Naive thymus-derived CD8-positive, alpha-beta T cell (primary cell): ENCODE measurements at places on chromosomes 3 and 15. TPM values are rescaled to one million over a fixed set of nuclear protein-coding genes. Genes with fewer than 3 reads are reported as not detected.

Gene CD96
- total RNA-seq, result 316 TPM

GRCh38 chr3:129123314-129124060 is 1.9 kb upstream of the RAB43 start:
- DNase-seq, result no peak

DNA sequence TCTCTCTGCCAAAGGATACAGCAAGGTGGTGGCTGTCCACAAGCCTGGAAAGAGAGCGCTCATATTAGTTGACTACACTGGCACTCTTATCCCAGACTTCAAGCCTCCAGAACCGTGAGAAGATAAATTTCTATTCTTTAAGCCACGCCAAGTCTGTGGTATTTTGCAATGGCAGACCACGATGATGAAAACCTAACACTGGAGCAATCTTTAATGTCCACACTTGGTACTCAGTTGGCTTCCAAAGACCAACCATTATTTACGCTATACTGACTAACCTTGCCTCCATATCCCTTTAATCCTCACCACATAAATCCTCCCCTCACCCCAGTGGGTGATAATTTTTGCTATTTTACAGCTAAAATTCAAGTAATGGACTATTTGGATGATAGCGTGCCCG is 16.9 kb upstream of the LACTB start:
- DNase-seq, result no peak

Gene LDHAL6B
- total RNA-seq, result not detected

Gene STRC
- total RNA-seq, result 4.2 TPM

DNA sequence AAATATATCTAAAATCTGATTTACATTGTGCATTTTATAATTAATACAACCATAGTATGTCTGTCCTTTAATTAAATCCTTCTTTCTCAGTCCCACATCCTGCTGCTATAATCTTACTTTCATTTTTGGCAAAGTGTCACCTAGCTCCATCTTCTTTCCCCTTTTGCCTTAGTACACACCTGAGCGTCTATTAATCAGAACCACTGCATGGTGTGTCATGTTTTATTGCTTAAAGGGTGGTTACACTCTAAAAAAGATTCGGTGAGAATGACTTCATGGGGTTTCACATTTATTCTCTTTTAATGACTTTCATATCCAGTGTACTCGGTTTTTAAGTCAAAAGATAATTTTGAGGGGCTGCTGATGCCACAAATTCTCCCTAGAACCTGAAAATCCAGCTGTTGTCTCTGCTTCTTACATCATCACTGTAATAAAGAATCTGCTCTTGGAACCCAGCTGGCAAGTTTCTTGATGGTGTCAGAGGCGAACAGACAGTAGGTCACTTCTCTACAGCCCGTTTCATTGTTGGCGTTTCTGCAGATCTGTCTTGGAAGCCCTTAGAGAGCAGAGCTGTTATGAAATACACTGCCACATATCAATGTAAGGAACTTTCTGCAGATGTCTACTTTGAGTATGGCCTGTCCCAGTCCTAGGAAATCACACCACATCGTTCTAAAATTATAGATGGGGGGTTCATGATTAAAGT is 99.7 kb downstream of the TIGIT start:
- no peak for DNase-seq

Gene PROK2
- total RNA-seq, result not detected

DNA sequence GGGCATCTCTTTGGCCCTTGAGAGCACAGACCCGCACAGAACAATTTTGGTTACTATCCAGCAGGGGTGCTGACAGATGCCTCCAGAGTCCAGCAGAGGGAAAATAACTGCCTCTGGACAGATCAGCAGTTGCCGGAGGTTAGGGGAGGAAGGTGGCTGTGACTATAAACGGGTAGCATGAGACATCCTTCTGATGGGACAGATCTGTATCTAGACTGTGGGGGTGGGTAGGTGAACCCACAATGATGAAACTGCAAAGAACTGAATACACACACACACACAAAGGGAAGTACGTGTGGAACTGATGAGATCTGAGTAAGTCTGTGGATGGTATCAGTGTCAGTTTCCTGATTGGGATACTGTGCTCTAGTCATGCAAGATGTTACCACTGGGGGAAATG is 21.2 kb downstream of the ADAMTS7 start:
- no peak for DNase-seq

Gene ARPIN
- not detected for total RNA-seq

Gene NR2E3
- not detected for total RNA-seq

- no peak for DNase-seq
Measured at GRCh38 chr15:70562906-70563305, 200.5 kb downstream of the UACA start.

Gene FBXO40
- not detected for total RNA-seq

- DNase-seq, result peak; percentile 4
Measured at GRCh38 chr3:49132437-49133225, at the start of gene LAMB2. Gene LAMB2, minus strand, starts transcription at chr3:49133050. Its CDS starts 183 bp downstream, at chr3:49132867.

Gene CLEC3B
- 1.4 TPM for total RNA-seq

Gene PRR20G
- total RNA-seq, result not detected

DNA sequence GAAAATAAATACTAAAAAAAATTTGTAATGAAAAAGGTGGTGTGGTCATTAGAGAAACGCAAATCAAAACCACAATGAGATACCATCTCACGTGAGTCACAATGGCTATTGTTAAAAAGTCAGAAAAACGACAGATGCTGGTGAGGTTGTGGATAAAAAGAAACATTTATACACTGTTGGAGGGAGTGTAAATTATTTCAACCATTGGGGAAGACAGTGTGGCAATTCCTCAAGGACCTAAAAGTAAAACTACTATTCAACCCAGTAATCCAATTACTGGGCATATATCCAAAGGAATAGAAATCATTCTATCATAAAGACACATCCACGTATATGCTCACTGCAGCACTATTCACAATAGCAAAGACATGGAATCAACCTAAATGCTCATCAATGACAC is 120.3 kb downstream of the MYO9A start:
- no peak for DNase-seq

DNA sequence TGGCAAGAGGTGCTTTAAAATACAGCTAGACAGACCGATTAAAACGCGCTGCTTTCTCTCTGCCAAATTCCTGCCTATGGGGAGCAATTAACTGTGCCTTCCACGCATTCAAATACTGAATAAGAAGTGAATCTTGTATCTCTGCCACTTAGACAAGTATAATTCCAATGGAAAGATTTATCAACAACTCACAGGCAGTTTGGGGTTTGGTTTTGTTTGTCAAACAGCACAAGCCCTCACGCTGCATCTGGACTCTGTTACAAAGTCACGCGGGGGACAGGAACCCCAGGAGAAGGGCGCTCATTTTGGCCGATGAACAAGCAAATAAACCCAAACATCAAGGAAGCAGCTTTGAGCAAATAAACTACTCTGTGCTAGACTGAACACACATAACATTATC is 61.8 kb upstream of the TMCO5A start:
- no peak for DNase-seq

Gene PROS1
- not detected for total RNA-seq

GRCh38 chr3:41963823-41964222 is 1.9 kb upstream of the ULK4 start:
- DNase-seq, result no peak

Gene SNTN
- total RNA-seq, result not detected

- DNase-seq, result no peak
Measured at GRCh38 chr3:107421170-107421792, 44.0 kb downstream of the CCDC54 start.

Gene DAZL
- not detected for total RNA-seq

DNA sequence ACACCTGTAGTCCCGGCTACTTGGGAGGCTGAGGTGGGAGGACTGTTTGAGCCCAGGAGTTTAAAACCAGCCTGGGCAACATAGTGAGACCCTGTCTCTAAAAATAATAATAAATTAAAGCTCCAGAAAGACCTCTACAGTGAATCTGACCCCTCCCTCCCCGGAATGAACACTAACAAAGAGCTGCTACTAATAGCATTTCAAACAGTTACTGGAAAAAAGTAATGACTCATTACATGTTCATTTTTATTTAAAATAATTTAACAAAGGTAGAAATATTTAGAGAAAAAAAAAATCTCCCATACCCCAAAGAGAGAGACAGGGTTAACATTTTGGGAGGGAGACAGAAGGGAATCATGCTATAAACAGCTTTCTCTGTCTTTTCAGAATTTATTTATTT is 2.2 kb upstream of the UBA3 start:
- DNase-seq, result no peak

DNA sequence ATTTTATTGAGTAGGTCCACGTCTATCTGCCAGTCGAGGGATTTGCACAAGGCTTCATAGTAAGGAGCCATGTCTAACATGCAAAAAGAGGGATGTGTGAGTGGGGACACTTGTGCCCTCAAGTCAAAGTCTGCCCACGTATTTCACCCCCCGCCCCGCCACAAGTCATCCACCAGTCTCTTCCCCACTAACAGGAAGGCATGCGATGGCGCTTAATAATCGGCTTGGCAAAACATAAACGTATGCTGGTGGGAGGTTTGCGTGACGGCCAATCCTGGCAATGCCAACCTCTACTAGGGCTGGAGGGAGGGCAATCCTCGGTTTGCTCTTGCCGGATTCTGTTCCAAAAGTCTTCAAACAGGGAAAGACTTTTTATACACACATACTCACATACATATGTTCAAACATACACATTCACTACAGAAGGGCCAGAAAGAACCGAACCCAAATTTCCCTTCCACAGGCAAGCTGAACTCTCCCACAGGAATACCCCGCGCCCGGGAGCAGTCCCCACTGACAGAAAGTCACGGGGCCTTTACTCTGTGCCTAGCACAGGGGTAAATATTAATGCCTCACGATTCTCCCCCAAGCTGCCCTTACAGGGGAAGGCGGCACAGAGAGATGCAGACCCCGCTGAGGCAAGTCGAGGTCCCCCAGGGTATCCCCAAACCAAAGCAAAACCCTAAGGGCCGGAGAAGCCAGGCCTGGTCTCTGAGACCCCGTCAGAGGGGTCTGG is 675 bp downstream of the PSMD6 start:
- peak; percentile 18 for DNase-seq

Gene PRICKLE2
- not detected for total RNA-seq

Gene ABHD17C
- 2.5 TPM for total RNA-seq

Gene NME9
- 0.86 TPM for total RNA-seq

DNA sequence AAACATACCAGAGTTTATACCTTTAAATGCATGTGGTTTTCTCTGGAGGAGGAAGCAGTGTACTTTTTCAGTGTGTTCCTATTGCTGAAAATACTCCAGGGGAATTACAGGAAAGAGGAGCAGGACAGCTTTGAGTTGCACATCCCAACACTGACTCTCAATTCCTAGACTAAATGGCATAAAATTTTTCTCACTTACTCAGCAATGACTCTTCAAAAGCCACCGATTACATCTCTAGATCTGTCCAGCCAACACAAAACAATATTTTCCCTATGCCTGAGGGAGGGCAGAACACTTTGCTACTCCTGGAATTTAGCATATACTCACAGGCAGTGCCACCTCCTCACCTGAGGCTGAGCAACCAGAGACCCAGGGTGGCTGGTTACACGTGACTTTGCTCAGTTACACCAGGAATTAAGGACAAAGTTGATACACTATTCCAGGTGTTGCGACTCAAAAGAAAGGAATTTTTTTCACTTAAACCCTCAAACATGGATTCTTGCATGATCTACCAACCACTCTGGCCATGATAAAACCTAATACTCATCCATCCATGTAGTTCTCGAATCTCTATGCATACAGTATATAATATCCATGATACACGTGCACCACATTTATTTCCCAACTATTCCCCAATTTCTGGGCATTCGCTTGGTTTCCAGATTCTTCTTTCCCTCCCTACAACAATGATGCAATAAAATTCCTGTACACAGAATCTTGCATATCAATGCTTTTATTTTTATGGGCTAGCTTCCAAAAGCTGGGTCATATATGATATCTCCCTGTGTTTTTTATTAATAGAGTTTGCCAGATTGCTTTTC is 194.6 kb downstream of the THRB start:
- no peak for DNase-seq

DNA sequence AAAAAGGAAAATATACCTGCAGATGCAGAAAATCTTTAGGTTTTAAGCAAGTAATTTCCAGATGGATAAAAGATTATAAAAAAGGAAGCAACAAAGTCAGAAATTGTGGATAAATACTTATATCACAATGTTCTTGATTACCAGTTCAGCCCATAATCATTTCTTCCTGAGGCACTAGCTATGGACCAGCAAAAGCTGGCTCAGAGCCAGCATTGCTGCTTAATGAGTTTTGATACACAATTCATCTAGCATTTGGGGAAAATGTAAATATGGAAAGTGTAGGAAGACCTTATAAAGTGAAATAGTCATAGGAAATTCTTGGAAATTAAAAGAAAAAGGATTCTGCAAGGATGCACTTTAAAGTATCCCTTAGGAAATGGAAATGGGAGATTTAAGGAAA is 168.3 kb upstream of the GBE1 start:
- DNase-seq, result no peak

GRCh38 chr3:172334671-172335207 is 113.5 kb downstream of the GHSR start:
- no peak for DNase-seq

DNA sequence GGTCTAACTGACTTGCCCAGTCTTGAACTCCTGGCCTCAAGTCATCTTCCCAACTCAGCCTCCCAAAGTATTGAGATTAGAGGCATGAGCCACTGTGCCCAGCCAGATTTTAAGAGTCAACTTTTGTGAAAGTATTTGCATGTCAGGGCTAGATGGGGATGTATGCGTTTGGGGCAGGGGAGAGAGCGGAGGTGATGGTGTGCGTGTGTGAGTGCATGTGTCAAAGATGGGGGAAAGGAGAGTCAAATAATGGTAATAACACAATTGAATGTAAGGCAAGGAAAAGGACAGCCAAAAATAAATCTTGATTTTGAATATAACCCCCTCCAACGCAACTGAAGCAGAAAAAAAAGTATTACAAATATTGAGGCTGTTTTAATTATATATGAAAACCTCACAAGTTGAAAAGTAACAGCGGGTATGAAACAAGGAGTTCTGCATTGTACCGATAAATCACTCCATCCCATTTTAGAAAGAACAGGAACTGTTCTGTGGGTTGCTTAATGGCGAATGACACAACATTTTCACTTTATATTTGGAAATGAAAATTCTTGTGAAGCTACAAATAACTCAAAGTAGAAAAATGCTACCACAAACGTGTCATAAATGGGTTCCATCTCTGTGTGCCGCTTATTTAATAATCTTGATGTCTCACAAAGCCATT is 29.9 kb upstream of the LDHAL6B start:
- DNase-seq, result no peak

GRCh38 chr15:73630921-73631362 is 2.2 kb downstream of the NPTN start:
- DNase-seq, result no peak

- DNase-seq, result no peak
Measured at GRCh38 chr3:14265246-14265962, 86.8 kb downstream of the LSM3 start.

- no peak for DNase-seq
Measured at GRCh38 chr15:67941648-67942310, 101.9 kb upstream of the RNU6-1 start.

GRCh38 chr3:141367038-141367730 is 1.1 kb upstream of the ZBTB38 start:
- no peak for DNase-seq

- DNase-seq, result no peak
Measured at GRCh38 chr3:159416856-159417255, 571.8 kb upstream of the IL12A start.

- no peak for DNase-seq
Measured at GRCh38 chr3:59247402-59247841, 197.6 kb upstream of the CFAP20DC start.

GRCh38 chr3:514192-514591 is 317.6 kb downstream of the CHL1 start:
- no peak for DNase-seq

Gene SLC38A3
- total RNA-seq, result not detected
